ENCODE measurements at places on chromosomes 1 and 21. TPM values are rescaled to one million over a fixed set of nuclear protein-coding genes. Genes with fewer than 3 reads are reported as not detected.

GRCh38 chr1:222370913-222371675, 176.8 kb downstream of the HHIPL2 start:
- no peak for DNase-seq

Gene PKNOX1
- total RNA-seq, result 25.1 TPM

DNA sequence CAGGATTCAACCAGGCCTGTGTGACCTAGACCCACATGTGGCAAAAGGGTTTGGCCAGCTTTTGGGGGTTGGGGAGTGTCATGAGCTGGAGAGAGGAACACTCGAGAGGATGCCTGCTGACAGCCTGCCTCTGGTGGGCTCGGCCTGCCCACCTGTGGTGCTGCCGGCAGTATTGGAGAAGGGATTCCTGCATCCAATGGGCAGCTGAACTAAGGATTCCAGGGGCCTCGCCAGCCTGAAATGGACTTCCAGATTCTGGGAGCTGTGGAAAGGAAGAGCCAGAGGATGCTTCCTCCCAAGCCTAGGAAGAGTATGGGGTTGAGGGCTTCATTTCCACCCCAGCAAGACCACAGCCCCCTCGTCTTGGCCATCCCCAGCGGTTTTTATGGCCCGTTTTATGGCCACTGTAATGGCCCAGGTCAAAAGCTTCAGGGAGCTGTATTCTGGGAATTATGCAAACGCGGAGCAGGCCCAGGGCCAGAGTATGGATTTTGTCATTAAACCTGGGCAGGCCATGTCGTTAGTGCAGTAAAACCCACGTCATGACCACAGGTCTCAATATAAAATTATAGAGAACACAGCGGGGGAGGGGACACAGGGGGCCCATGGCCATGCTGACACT, 63.6 kb downstream of the TMEM53 start:
- DNase-seq, result no peak

DNA sequence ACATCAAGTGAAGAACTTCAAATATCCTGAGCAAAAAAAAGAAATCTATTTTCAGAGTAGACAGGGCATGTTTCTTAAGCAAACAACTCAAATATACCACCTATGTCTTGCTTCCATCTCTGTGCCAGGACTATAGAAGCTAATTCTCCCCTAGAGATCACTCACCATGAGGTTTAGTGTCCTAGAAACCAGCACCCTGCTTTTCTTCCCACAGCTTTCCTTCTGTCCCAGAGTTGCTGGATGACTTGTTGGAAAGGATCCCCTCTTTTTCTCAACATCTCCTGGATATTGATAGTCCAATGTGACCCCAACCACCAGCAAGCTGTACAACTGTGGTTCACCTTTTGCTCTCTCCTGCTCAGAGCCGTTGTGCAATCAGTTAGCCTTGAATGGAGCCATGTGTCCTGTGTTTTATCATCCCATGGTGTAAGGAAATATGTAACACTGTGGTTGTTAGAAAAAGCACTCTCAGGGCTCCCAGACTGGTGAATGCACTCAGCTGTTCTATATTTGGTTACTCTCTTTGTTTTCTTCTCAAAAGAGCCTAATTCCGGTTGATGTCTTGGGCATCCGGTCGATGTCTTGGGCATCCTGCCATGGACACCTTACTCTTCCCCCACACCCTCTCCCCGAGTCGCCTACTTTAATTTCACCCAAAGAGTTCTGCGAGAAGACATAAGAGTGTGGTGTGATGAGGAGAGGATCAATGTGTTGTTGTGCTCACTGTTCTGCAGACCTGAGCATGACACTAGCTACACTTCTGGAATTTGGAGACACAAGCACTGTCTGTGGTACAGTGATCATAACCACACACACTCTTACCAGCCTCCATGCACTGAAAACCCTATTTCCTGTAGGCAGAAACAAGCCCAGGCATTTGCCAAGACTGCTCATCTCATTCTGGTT, 1.7 kb downstream of the TNFSF4 start:
- no peak for DNase-seq

DNA sequence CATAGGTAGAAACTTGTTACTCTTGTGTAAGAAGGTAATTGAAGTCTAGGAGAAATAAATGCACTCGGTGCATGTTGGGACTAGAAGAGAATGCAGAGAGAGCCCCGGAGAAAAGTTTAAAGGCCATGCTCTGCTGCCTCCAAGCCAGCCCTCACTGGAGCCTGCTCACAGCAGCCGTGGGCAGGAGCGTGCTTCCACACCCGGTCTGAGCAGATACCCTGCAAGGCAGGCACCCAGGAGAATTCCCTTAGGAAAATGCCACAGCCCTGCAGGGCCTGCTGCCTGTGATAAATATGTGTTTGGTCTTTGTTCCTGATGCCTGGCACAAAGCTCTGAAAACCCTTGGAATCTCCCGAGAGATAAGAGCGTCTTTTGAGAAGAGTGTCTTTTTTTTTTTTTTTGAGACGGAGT, 22.8 kb downstream of the C2CD2 start:
- DNase-seq, result no peak

DNA sequence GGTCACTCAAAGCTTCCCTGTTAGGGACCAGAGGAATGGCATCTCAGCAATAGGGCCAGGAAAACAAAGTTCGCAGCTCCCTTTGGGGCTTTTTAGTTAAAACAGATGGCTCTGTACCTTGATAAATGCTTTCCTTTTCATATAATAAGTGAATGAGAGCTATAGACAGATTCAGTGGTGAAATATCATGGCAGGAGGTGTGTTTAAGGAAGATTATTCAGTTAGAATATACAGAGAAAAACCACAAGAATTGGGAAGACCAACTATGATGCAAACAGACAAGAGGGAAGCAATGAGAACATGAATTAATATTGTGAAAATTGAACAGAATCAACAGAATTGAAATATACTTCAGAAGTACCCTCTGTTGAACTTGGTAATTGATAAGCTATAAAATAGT, 379.4 kb downstream of the PLPP3 start:
- no peak for DNase-seq

Gene KIF26B
- 0.07 TPM for total RNA-seq

- no peak for DNase-seq
Observed at GRCh38 chr1:23673086-23673813, 18.4 kb upstream of the RPL11 start.

DNA sequence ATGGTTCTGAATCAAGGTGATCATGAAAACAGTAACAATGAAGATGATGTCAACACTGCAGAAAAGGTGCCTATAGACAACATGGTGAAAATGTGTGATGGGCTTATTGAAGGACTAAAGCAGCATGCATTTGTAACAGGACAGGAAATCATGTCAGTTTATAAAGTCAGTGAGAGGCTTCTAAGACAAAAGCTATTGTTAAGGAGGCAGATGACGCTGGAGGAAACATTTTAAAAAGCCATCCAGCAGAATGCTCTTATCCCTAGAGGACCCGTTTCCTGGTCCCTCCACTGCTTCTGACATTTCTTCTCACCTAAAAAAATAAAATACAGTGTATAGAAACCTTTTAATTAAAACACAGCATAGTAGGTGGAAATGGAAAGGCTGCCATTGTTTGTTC, 40.9 kb downstream of the CYYR1 start:
- no peak for DNase-seq

Gene MPL
- not detected for total RNA-seq

DNA sequence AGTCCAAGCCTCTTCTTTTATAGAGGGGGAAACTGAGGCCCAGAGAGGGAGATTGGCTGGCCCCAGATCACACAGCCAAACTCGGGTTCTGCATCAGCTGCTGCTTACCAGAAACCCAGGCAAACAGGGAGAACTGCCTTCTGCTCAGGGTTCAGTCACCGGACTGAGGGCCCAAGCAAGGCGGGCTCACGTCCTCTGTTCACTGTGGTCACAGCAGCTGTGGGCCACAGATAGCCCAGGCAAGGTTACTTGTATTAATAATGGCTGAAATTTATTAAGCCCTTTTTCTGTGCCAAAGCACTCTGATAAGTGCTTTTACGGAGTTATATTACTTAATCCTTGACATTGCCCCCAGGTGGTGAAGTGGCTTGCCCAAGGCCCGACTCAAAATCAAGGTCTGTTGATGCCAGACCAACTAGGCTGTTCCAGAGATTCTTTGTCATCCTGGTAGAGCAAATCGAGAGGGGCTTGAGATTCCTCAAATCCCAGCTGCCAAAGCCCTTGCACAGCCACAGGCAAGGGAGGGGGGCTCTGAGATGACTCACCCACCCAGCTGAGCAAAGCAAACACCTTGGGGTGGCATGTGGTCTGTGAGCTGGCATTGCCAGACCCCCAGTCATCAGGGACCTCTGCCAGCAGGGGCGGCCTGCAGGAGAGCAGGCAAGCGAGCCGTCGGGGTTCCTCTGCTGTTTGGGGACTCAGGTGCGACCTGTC, 36.5 kb downstream of the EPHB2 start:
- no peak for DNase-seq

GRCh38 chr21:38129711-38130110, 127.1 kb upstream of the KCNJ15 start:
- no peak for DNase-seq

DNA sequence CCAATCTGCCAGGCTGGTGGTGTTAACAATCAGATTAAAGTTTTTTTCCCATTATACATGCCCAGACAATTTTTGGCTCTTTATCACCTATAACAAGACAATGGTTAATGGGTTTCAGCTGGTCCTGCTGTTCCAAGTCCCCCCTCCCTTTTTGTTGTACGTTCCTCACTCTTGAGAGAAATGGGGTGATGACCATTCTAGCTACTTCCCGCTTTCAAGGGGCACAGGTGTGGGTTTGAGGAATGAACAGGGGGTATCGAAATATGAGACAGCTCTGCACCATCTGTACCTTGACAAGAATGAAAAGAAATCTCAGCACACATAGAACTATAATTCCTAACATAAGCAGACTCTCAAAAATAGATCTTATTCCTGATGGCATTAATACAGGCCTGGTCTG, 326.8 kb downstream of the PTPRU start:
- DNase-seq, result no peak

GRCh38 chr1:201376464-201377374, 761 bp downstream of the TNNT2 start:
- no peak for DNase-seq

Gene TPTE
- total RNA-seq, result not detected

Gene MYBPH
- not detected for total RNA-seq

- DNase-seq, result no peak
Observed at GRCh38 chr1:91676030-91676429, 175.4 kb downstream of the CDC7 start.

Gene ATXN7L2
- 17.4 TPM for total RNA-seq

- DNase-seq, result no peak
Observed at GRCh38 chr1:118982266-118982665, 5.9 kb downstream of the TBX15 start.

DNA sequence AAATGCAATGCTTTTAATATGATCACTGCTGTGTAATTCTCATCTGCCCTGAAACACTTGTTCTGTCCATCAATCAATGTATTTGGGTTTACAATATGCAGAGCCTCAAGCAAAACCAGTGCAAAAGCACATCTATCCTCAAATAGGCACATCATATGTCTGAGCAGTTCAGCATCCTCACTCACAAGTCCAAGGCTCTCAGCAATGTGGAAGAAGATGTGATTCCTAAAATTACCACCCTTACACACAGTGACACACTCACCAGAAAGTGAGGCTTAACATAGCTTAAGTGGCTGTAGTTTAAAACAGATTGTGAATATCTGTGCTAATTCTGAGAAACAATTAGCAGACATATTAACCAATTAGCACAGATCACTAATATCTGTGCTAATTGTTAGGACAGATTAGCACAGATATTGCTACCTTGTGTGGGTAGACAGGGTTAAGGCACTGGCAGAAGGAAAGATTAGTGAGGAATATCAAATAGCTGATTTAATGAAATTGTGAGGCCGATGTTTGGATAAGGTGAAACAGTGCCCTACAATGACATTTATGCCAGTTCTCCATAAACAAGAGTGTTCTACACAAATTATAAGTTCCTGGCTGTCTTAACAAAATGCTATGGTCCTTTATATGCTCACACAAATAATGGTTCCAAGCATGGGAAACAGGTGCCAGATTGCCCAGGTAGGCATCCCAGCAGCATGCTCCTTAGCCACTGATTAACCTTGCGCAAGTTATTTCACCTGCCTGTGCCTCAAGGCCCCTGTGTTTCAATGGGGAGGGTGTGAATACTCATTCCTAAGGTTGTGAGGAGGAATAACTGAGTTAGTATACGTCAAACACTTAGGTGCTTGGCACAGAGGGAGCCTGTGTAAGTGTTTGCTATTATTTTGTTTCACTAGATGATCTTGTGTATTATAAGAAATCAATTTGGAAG, 41.7 kb downstream of the MRPL39 start:
- DNase-seq, result no peak

Gene OR1C1
- not detected for total RNA-seq

- DNase-seq, result no peak
Observed at GRCh38 chr1:55375617-55376258, 160.6 kb upstream of the USP24 start.

GRCh38 chr1:223183268-223183862, 40.3 kb upstream of the TLR5 start:
- DNase-seq, result no peak

Gene PRELP
- total RNA-seq, result not detected

- DNase-seq, result no peak
Observed at GRCh38 chr1:240495601-240496000, 116.4 kb downstream of the GREM2 start.

DNA sequence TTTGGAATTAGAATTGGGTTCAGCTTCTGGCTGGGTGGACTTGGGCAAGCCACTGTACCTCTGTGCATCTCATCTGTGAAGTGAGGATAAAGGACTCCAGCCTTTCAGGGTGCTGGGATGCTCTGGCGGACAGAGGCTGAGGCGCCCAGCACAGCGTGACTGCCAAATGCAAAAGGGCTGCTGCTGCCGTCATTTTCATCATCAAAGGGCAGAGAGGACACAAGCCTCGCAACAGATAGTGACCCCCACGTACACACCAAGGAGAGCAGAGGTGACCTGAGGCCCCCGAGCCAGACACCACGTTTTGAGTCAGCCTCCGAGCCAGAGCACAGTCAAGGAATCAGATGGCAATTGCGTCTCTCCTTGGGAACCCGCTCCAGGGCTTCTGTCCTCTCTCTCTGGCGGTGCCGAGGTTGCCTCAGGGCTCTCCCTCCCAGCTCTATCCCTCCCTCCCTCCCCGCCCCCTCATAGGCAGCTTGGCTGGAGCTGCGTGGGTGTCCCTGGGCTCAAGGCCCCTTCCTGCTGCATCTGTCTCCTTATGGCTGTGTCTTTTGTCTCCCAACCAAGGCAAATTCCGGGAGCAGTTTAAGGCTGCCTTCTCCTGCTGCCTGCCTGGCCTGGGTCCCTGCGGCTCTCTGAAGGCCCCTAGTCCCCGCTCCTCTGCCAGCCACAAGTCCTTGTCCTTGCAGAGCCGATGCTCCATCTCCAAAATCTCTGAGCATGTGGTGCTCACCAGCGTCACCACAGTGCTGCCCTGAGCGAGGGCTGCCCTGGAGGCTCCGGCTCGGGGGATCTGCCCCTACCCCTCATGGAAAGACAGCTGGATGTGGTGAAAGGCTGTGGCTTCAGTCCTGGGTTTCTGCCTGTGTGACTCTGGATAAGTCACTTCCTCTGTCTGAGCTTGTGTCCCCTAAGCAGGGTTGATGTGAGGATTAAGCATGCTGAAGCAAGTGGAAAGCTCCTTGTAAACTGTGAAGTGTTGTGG, 9.0 kb downstream of the HCRTR1 start:
- DNase-seq, result no peak

DNA sequence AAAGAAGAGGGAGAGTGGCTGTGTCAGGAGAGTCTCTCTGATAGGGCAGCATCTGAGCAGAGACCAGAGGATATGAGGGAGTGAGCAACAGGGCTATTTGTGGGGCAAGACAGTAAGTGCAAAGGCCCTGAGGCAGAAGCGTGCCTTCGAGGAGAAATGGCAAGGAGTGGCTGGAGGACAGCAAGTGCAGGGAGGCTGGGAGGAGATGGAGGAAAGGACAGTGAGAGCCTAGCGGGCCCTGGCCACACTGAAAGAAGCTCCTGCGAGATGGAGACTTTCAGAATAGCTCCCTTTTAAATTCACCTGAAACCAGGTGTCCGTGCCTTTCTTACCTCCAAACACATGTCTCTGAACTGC, 25.2 kb downstream of the EXOC8 start:
- DNase-seq, result no peak

Gene TRIM67
- not detected for total RNA-seq

Measured in activated T-helper 1 cell treated with anti-CD3 and anti-CD28 coated beads, Interleukin-12 subunit alpha, Interleukin-12 subunit beta, Interleukin-2, Interleukin-4 antibody, amounts not matched to agents 30 ng/mL and 10 ng/mL and 1 ng/mL, durations not matched to agents 14 hours and 24 hours and 36 hours (primary cell).